Gastroesophageal sphincter (tissue), 4 donors: ENCODE measurements at places on chromosomes 1 and 21. TPM values are rescaled to one million over a fixed set of nuclear protein-coding genes. Genes with fewer than 3 reads are reported as not detected.

Gene RBM11
- total RNA-seq = 0.30 TPM

GRCh38 chr1:243254233-243254926 lies 701 bp downstream of the CEP170 start:
- ATAC-seq = no peak

- ATAC-seq = no peak
Measured at GRCh38 chr21:16770266-16770665, 742.6 kb upstream of the CXADR start.

Gene HES2
- not detected for total RNA-seq

Gene SH3BP5L
- total RNA-seq = 38.7 TPM

GRCh38 chr1:21564521-21565095 lies 55.4 kb downstream of the ALPL start:
- no peak for ATAC-seq

Gene ZNF648
- total RNA-seq = not detected

DNA sequence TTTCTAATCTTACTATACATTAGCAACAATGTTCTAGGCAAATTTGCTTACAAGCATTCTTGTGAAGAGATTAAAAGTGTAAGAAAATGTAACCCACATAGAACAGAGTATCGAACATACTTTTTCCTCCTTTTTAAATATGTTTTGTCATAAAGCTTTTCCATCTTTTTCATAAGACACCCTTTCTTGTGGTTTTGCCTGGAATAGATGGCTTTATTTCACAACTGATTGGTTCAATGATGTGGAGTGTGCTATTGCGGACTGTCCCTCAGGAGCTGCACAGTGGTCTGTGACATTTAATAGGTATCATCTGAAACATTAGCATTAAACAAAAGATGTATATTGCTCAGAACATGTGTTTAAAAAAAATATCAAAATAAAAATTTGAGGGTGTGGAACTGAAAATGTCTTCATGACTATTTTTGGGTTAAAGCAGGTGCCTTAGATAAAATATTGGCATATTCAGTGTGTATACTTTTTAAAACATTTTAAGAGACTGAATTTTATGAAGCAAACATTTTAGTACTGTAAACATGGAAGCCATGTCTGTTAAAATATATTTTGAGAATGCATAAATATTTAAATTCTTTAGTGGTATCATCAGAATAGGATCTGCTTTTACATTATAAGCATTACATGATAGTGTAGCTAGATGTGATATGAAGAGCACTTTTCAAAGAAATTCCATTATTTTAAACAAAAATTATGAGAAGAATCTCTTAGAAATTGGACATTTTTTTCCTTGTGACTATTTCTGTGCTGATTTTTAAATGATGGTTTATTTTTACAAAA lies 48.3 kb upstream of the C1orf146 start:
- no peak for ATAC-seq

DNA sequence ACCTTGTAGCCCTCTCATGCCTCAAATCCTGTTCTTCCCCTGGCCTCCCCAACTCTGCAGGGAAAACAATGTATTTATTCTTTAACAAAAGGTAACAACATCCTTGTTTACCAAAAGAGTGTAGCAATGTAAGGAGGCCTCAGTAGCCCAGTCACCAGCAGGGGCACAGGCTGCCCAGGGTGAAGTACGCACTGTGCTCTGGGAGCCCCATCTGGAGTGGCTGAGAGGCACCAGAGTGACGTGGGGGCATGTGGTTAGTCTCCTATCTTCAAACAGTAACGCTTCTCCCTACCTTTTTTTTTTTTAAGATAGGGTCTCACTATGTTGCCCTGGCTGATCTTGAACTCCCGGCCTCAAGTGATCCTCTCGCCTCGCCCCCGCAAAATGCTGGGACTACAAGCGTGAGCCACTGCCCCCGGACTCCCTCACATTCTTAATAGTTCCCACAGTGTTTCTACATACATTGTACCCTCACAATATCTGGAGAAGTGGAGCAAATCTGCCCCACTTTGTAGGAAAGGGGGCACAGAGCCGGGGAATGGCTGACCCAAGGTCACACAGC lies 51.3 kb upstream of the ECE1 start:
- ATAC-seq = no peak

- ATAC-seq = no peak
Measured at GRCh38 chr21:35142036-35142815, 93.1 kb upstream of the RUNX1 start.

Gene VWA5B1
- total RNA-seq = not detected

Gene GFI1
- 0.59 TPM for total RNA-seq

DNA sequence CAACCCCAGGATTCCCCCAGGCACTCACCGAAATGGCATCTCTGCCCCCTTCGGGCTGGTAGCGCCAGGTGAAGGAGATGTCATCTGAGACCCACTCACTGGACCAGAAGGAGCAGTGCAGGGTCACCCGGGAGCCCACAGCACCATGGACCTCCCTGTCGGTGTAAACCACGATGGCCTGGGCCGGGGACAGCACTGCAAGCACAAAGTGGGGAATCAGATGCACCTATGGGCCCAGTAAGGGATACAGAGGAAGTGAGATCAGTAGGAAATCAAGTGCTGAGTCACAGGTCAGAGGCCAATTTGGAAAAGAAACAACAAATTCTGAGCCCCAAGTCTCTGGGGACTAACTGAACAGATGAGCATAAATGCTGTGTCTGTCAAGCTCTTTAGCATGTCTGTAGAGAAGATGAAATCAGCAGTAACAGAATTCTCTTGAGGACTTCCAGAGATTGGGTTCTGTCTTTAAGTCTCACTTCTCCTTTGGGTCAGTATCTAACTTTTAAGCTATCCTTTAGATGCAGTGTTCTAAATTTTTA lies 2.5 kb downstream of the MPZ start:
- no peak for ATAC-seq

Gene KAZN
- total RNA-seq = 12.1 TPM

Gene CYB5RL
- total RNA-seq = 3.4 TPM

DNA sequence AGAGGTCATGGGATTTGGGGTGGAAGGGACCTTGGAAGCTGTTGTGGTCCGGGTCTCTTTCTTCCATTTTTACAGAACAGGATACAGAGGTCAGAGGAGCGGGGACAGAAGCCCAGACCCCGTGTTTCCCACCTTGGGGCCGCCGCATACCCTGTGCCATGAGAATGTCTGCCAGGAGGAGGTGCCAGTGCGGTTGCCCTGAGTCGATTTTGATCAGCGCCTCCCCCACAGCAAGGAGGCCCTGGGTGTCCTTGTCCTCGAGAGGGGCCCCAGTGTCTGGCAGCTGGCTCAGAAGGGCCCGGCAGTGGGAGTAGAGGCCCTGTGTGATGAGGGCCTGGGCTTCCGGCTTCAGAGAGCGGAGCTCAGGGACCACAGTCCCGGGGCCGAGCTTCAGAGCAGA lies 12.3 kb upstream of the MMEL1 start:
- ATAC-seq = no peak

Gene APOBEC4
- not detected for total RNA-seq
